ENCODE measurements at places on chromosomes 7 and 10. TPM values are rescaled to one million over a fixed set of nuclear protein-coding genes. Genes with fewer than 3 reads are reported as not detected.

The CUEDC2 gene
- total RNA-seq: 22.9 TPM

GRCh38 chr10:62305813-62306212 lies 37.2 kb upstream of the RTKN2 start:
- DNase-seq: peak; percentile 42

The CTNNA3 gene
- 32.7 TPM for total RNA-seq

GRCh38 chr7:71625545-71625944 lies 493.6 kb downstream of the GALNT17 start:
- DNase-seq: peak; percentile 60

The LMOD2 gene
- 1.4 TPM for total RNA-seq

The TYSND1 gene
- total RNA-seq: 7.5 TPM

The SNX10 gene
- 3.6 TPM for total RNA-seq

- peak; percentile 80 for DNase-seq
These were observed at the start of gene PARP12 for GRCh38 chr7:140062528-140063299. Gene PARP12, minus strand, starts transcription at chr7:140062951. Its CDS starts 104 bp downstream, at chr7:140062847.

The PRSS2 gene
- not detected for total RNA-seq

DNA sequence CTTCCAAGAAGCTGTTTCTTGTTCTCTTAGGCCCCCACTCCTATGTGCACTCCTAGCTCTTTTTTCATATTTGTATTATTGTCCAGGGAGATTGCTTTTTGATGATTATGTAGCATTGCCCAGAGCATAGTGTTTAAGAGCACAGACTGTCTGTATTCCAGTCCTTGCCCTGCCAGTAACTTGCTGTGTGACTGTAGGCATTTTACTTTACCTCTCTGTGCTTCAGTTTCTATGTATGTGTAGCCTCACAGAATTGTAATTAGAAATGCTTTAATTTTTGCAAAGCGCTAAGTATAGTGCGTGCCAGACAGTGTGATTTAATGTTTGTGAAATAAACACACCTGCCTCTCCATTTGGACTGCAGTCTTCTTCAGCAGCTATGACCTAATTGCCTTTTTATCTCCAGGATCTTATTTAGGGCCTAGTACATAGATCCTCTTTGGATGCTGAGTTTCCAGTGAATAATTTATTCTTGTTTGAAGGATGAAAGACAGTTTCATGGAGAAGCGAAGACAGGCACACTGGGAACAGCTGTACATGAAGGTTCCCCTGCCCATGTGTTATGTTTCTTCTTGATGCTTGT lies 1.4 kb downstream of the SEC23IP start:
- DNase-seq: no peak
